ENCODE measurements at places on chromosomes 5 and 9.

GRCh38 chr9:3401221-3401954, 124.4 kb downstream of the RFX3 start:
- no peak for DNase-seq

GRCh38 chr5:55911784-55912653, 60.9 kb downstream of the IL31RA start:
- DNase-seq = no peak

GRCh38 chr5:151522226-151522625, 68.9 kb downstream of the FAT2 start:
- no peak for DNase-seq

- DNase-seq = no peak
Measured at GRCh38 chr5:131466171-131466766, 168.8 kb downstream of the RAPGEF6 start.

GRCh38 chr5:591746-592145, 20.4 kb upstream of the CEP72 start:
- no peak for DNase-seq

DNA sequence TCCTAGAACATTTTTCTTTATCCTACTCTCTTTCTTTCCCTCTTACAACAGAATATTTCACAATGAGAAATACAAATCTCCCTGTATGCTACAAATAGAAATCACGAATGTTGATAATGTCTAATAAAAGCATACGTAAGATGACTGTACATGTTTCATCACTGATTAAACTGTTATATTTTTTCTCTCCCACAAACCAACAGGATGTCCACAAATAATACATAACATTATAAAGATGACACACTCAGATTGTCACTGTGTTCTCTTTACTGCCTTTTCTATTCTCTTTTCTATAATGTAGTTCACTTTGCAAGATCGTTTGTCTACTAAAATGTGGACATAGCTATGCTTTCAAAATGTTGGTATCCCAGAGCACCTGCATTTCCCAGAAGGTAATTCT, 90.7 kb upstream of the PARP8 start:
- no peak for DNase-seq

- DNase-seq = no peak
Measured at GRCh38 chr5:129639331-129639730, 108.6 kb upstream of the MINAR2 start.

DNA sequence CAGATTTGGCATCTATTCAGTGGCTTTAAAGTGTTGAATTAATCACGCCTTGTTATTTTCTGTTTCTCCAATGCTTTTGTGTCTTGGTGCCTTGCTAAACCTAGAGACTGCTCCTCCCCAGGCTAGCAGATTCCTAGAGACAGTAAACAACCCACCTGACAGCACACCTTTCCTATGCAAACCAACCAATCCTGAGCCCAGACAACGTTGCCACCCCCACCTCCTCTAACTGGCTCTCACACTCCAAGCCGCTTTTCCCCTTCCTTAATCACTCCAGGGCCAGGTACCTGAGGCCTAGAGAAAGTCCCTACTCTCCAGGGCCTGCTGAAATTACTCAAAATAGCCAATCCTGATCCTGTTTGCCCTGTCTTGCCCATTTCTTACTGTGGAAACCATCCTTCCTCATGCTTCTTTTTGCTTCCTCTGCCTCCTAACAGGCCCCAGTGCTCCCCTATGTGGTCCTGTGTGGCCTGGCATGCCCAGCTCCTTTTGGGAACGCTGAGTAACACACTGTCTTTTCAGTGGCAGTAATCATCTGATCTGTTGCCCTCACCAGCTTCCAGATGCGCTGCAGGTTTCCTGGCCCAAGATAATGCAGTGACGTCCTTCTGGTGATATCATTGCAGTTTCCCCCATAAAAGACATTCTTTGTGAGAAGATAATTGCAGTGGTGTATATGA, 53.4 kb downstream of the GAS1 start:
- DNase-seq = no peak

- DNase-seq = no peak
Measured at GRCh38 chr9:136048560-136049411, 46.3 kb downstream of the NACC2 start.

- DNase-seq = no peak
Measured at GRCh38 chr9:106921341-106921899, 58.5 kb downstream of the ZNF462 start.

DNA sequence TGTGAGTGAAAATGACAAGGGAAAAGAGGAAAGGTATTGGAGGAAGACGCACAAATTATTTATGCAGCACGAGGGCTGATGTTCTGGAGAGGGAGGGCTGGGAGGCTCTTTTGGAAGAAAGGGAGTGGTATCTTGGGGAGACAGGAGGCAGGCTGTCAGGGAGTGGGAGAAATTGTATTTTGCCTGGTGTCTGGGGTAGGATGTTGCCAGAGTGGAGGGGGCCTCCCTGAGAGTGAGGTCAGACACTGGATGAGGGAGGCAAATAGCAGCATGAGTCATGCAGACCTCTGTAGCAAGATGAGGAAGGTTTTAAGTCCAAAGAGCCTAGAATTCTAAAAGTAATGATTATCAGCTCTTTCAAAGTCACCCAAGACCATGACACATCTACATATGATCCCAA, 158.0 kb downstream of the DMRT2 start:
- DNase-seq = no peak

GRCh38 chr5:133439859-133440258, 172.5 kb downstream of the FSTL4 start:
- DNase-seq = no peak

GRCh38 chr9:98522487-98522886, 186.2 kb downstream of the GABBR2 start:
- no peak for DNase-seq

- no peak for DNase-seq
Measured at GRCh38 chr5:139645430-139645871, 2.7 kb upstream of the CXXC5 start.
